Effector memory CD4-positive, alpha-beta T cell (primary cell): ENCODE measurements at places on chromosomes 3 and 15.

GRCh38 chr15:89430530-89431341 is 65.6 kb downstream of the RHCG start:
- peak; percentile 61 for DNase-seq

DNA sequence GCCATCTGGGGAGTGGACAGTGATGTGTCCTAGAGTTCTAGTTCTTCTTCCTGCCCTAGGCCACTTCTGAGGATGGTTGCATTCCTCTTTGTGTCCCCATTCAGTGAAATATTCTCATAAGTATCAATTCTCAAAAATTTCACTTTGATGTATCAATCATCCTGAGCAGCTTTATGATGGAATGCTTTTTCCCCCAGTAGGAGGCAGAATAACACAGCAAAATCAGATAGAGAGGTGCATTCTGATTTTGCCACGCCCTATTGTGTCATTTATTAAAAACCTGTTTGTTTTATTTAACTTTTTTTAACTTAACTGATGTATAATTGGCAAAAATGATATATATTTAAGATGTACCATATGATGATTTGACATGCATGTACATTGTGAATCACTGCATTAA is 656.0 kb upstream of the GRM7 start:
- DNase-seq, result no peak

- DNase-seq, result no peak
These were observed 97.4 kb downstream of the CBLB start for GRCh38 chr3:105771392-105771791.

DNA sequence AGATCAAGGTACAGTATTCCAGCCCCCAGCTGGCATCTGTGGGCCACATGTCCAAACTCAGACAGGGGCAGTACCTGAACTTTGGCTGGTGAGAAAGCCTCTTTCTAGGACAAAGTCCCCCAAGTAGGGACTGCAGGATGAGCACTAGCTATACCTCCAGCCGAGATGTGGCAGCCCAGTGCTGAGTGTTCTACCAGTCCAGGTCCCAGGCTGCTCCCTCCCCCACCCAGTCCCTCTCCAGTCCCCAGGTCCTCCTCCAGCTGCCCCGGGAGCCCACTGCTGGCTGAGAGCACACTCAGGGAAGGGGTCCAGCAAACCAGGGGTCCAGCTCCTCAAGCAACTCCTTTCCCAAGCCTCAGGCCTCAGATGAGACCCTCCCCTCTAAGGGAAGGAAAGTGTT is 1.5 kb downstream of the SLC26A6 start:
- no peak for DNase-seq

- DNase-seq, result no peak
These were observed 4.1 kb downstream of the ARID3B start for GRCh38 chr15:74545086-74545485.
